ENCODE measurements at places on chromosomes 5 and 9.
A peak's percentile ranks its signal among the peaks of the same experiment; 100 is the strongest.

DNA sequence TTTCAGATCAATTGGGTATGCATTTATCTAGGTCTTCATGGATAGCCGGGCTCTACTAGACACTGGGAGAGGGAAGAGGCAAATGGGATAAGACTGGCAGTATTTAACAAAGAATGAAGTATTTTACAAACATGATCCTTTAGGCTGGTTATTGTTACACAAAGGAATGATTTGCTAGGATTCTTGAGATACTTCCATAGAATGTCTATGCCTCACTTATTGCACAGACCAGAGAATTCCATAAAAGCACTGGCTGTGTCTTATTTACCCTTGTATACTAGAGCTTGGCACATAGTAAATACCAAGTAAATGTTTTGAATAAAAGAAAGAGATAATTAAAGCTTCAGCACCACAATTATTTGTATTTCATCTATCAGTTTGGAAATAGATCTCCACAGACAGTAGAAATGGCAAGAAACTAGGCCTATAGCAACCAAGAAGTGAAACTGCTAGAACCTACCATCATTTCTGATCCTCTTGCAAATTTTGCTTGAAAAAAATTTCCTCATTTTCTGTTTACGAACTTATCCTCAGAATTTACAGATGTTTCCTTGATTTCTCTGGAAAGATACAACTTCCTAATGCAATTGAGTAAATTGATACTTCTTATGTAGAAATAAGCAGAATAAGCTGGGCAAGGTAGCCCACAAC, 3.8 kb downstream of the PDCD1LG2 start:
- DNase-seq: no peak

- no peak for DNase-seq
These were observed 22.3 kb downstream of the FAM78A start for GRCh38 chr9:131253891-131254491.

- no peak for DNase-seq
These were observed 21.6 kb downstream of the NDST1 start for GRCh38 chr5:150529555-150529954.

- DNase-seq: no peak
These were observed 107.7 kb downstream of the LIFR start for GRCh38 chr5:38448568-38449350.

GRCh38 chr9:122180633-122181032, 20.9 kb downstream of the MORN5 start:
- no peak for DNase-seq

GRCh38 chr9:132401824-132402223, 4.8 kb downstream of the TTF1 start:
- DNase-seq: peak; percentile 50

GRCh38 chr9:121696930-121697329, 45.5 kb downstream of the DAB2IP start:
- DNase-seq: no peak

DNA sequence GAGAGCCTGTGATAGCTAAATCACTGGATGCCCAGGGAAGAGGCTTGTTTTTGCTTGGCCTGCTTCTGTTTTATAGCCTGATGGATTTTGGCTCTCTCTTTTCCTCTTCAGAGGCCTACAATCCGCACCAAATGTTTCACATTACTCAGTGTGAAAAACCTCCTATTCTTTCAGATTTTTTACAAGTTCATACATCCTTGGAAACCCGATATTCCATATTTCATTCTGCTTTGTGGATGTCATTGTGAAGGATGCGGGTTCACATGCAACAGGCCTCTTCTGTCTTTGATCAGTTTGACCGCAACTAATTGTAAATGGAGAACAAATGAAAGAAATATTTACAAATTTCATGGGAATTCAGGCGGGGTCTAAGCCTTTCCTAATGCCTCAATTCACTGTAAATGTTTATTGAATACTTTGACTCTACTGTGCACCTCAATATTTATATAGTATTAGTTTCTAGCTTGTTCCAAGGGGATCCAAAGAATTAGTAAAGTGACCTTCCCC, 269.9 kb downstream of the DMRT2 start:
- DNase-seq: no peak

- no peak for DNase-seq
These were observed 8.6 kb upstream of the PRRX2 start for GRCh38 chr9:129656795-129657390.

DNA sequence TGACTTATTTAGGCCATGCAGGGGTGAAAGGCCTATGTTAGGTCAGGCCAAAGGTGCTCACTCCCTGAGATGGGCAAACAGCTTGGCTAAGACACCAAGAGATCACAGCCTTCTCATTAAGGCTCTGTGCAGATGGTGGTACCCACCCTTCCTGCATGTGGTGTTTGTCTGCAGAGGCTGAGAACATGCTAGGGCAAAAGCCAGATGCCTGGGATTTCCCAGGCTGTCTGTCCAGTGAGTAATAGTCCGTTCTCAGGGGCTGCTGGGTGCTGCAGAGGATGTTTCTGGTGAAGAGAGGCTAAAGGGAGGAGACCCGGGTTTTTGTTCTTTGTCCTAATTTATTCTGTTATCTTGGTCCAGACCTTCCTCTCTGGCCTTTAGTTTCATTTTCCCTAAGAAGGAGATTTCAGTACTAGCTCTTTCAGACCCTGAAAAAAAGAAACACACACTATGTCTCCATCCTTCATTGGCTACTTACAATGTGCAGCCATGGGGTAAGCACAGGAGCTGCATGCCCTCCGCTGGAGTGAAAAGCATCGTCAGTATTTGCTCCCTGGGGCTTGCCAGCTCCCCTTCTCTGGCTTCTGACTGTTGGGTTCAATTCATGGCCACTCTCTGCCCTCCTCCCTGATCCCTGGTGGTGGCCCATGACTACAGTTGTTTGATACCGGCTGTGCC, 23.4 kb upstream of the GLRA1 start:
- no peak for DNase-seq

GRCh38 chr5:142426129-142427014, 101.6 kb upstream of the SPRY4 start:
- no peak for DNase-seq

DNA sequence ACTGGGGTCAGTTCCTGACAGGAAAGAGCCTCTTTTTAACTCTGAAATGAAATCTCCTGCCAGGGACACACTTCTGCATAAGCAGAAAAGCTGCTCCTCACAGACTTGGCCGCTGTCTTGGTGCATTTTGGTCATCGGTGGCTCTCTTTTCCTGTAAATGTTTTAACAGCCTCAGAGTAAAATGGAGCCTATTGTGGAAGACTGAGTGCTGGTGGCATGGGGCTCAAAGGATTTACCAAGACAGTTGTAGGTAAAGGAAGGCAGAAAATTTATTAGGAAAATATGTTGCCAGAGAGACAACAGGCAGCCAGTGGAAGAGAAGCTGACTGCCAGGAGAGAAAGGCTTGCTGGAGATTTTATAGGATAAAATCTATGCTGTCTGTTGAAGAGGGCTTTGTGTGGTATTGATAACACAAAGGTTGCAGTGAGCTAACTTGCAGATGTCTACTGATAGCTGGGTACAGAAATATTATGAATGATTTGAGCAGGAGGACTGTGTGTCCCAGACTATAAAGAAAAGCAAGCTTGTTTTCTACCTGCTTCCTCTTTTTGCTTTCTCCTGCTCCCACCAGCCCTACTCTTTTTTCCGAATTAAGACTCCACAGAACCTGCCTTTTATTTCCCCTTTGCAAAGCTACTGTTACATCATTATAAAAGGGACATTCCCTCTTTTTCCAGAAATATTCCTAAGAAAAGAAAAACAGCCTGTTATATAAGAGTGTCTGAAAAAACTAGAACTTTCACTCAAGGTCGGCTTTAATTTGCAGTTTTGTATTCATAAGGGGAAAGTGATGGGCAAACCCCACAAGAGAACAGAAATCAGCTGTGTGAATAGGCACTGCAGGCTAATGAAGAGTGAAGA, 27.9 kb upstream of the IFNA14 start:
- DNase-seq: no peak

GRCh38 chr5:38347040-38347763, 88.8 kb downstream of the EGFLAM start:
- no peak for DNase-seq

GRCh38 chr5:67243944-67244343, 47.3 kb upstream of the CD180 start:
- DNase-seq: no peak

GRCh38 chr5:181160152-181160754, 12.9 kb downstream of the OR2V2 start:
- DNase-seq: peak; percentile 22

- DNase-seq: no peak
These were observed 111.1 kb upstream of the EQTN start for GRCh38 chr9:27408001-27408400.

DNA sequence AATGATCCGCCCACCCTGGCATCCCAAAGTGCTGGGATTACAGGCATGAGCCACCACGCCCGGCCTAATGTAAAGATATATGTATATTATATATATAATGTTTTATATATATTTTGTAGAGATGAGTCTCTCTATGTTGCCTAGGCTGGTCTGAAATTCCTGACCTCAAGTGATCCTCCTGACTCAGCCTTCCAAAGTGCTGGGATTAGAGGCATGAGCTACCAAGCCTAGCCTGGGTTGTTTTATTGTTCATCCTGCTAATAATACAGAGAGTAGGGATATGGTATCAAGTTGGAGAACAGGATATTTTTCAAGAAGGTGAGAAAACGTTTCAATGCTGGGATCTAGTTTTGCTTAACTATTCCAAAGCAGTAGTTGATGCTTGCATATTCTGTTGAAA, 2.9 kb downstream of the SEC24A start:
- no peak for DNase-seq

DNA sequence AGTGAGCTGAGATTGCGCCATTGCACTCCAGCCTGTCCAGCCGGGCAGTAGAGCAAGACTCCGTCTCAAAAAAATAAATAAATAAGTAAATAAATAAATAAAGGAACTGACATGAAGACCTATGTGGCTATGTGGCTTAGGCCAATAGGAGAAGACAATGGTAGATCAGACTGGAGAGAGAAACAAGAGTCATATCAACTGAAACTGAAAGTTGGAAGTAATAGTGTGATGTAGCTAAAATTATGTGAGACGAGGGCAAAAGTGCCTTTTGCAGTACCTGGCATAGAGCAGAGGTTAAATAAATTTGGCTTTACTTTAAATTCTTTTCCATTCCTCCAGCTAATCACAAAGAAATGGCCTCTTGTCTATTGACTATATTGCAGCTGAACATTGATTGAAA, 7.3 kb downstream of the FBP2 start:
- DNase-seq: no peak

- DNase-seq: no peak
These were observed 28.4 kb upstream of the LRRC19 start for GRCh38 chr9:27033815-27034403.

DNA sequence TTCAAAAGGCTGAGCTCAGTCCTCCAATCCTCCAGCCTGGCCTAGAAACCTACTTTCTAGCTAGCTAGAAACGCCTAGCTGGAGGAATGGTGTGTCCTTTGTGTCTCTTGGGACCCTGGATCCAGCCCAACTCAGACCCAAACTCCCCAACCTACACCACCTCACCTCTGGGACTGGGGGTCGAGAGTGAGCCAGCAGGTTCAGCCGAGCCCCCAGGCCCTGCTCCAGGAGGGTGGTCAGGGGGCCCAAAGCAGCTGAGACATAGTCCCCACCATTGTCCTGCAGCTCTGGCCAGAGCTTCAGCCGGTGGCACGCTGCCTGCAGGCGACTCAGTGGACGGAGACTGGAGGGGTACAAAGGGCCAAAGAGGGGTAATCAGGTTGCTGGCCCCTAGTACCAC, 6.2 kb downstream of the NOL6 start:
- DNase-seq: no peak

GRCh38 chr5:154970759-154971158, 29.9 kb downstream of the MRPL22 start:
- no peak for DNase-seq

DNA sequence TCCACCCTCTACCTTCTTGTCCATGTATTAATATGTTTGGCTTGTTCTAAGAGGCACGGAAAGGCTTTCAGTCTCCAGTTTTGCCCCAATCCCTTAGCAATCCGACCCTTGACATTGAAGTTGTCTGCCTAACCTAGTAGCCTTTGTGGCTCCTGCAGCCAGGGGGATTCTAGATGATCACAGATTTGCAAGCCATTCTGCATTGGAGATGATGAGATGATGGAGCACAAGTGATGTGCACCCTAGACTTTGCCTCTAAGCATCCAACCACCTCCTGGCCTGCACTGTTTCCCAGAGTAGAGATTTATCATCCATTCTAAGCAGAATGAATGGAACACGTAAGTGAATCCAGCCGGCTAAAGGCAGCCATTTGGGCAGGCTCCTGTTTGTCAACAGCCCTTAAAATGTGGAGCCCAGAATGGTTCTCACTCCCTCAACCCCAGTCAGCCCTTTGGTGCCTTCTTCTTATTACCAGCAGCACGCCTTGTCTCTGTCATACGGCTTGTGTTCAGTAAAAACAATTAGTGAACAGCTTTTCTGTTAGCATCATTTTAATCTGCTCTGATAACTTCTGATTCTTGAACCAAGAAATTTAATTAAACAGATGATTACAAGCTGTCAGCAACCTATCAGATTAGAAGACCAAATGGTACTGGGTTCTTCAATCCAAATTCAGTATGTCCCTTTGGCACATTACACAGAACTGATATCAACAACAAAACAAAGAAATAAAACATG, 5.7 kb upstream of the TRAF1 start:
- DNase-seq: no peak

DNA sequence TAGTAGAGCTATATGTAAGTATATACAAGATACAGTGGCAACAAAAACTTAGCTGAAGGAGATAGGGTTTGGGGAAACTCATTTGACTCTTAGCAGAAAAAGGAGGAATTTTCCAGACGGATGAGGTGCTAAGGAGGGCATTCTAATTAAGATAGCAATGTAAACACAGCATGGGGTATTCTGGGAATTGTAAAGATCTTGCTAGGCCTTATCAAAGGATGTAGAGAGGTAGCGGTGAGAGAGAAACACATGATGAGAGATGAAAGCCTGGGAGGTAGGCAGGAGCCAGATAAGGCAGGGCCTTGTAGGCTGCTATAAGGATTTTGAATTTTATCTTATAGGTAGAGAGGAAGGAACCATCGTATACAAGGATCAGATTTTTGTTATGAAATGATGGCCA, 106.6 kb upstream of the KCNN2 start:
- no peak for DNase-seq

GRCh38 chr5:149445739-149446369, 66.8 kb upstream of the IL17B start:
- no peak for DNase-seq

DNA sequence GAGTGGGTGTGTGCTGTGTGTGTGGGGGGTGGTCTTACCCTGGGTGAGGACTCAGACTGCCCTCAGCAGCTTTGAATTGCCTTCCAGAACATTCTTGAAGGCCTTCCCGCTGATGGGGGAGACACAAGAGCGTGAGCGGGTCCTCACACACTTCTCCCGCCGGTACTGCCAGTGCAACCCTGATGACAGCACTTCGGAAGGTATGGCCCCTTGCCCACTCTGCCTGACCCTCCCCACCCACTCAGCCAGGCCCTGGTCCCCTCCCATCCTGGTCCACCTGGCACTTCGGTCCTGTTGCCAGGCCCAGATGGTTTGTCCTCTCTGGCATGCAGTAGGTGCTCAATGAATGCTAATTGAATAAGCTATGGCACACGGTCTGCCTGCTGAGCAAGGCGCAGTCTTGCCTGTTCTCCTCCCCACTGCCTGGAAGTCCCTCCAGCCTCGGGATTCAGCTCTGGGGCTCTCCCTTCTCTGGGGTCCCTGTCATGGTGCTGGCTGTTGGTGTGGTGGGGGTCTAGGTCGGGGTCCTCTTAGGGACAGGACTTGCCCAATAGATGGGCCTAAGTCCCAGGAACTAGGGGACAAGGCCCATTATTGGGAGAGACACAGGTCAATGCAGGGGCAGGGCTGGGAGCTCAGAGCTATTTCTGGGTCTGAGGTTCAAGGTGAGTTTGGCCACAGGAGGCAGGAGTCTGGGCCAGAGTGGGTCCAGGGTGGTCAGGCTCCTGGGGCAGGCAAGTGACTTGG, 26.4 kb downstream of the PSD2 start:
- DNase-seq: no peak
